Omental fat pad (tissue), 4 donors: ENCODE measurements at places on chromosomes 1 and 21.

GRCh38 chr1:183653462-183653794 lies 312 bp upstream of the APOBEC4 start:
- DNase-seq: no peak

DNA sequence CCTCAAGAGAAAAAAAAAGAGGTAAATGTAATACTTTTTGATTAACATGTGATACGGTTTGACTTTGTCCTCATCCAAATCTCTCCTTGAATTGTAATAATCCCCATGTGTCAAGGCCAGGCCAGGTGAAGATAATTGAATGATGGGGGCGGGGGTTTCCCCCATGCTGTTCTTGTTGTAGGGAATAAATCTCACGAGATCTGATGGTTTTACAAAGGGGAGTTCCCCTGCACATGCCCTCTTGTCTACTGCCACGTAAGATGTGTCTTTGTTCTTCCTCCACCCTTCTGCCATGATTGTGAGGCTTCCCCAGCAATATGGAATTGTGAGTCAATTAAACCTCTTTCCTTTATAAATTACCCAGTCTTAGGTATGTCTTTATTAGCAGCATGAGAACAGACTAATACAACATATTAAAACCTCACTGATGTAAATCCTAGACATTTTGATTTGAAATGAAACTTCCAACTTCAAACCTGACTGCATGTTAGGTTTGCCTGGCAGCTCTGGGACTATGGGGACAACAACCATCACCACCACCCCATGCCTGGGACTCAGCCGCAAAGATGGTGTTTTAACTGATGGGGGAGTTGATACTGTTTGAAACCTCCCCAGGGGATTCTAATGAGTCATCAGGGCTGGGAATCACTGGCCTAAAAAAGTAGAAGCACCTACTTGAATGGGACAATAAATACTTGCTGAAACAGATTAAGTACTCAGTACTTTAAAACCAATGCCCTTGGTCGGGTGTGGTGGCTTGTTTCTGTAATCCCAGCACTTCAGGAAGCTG lies 32.8 kb upstream of the BACH1 start:
- DNase-seq: no peak

DNA sequence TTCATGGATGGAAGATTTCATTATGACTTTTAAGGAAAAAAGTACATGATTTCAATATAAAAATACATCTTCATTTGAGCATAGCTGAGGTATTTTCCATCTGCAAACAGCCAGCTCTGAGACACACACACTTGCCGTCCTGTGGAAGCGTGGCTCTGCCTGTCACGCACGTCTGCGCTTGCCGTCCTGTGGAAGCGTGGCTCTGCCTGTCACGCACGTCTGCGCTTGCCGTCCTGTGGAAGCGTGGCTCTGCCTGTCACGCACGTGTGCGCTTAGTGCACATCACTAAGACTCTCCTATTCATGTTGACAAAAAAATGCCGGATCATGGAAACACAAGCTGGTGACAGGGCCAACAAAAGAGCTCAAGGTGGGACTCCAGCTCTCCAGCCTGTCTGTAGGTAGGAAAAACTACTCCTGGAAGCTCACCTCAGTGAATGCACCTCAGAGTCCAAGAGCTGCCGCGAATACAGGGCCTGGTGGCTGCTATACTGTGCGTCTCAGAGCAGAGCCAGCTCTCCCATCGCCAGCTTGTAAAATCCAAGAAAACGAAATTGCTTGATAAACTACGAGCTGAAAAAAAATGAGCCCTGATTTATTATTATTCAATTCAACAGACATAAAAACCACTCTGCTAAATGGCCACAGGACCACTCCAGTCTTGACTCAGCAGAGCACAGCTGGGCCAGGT lies 69.3 kb downstream of the SLC37A1 start:
- DNase-seq: no peak

DNA sequence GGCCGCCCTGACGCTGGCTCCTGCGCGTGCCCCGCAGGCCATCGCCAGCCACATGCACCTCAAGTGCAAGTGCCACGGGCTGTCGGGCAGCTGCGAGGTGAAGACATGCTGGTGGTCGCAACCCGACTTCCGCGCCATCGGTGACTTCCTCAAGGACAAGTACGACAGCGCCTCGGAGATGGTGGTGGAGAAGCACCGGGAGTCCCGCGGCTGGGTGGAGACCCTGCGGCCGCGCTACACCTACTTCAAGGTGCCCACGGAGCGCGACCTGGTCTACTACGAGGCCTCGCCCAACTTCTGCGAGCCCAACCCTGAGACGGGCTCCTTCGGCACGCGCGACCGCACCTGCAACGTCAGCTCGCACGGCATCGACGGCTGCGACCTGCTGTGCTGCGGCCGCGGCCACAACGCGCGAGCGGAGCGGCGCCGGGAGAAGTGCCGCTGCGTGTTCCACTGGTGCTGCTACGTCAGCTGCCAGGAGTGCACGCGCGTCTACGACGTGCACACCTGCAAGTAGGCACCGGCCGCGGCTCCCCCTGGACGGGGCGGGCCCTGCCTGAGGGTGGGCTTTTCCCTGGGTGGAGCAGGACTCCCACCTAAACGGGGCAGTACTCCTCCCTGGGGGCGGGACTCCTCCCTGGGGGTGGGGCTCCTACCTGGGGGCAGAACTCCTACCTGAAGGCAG lies 23.4 kb upstream of the ARF1 start:
- DNase-seq: no peak

DNA sequence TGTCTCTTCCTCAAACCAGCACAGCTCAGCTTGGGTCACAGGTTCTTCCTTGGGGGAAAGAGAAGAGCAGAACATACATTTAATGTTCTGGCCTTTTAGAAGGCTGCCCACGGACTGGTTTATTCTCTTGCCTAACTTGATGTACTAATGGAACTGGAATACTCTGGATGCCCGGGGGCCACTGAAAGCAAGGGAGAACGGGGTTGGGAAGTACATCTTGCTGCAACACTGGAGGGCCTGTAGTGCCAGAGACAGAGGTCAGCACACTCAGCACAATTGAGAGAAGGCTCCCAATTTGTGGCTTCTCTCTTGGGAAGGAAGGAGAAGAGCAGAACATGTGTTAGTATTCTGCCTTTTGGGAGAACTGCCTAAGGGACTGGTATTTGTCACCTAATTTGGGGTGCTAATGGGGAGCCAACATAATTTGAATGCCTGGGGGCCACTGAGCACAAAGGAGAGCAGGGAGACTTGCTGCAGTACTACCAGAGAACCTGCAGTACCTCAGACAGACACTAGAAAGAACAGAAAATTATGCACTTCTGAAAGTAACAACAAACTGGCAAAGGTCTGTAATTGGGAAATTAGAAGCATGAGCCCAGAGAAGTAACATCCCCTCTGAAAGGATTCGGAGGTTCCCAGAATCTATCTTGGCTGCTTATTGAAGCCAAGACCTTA lies 14.1 kb downstream of the ZNF691 start:
- no peak for DNase-seq
